Uterus (tissue), 4 donors: ENCODE measurements at places on chromosomes 16 and 17. TPM values are rescaled to one million over a fixed set of nuclear protein-coding genes. Genes with fewer than 3 reads are reported as not detected.

The SLC5A11 gene
- not detected for total RNA-seq

The WNT9B gene
- 0.27 TPM for total RNA-seq

The UTS2R gene
- total RNA-seq: not detected

The CCL5 gene
- 39.5 TPM for total RNA-seq

The KRTAP1-1 gene
- not detected for total RNA-seq

The NXN gene
- 75.6 TPM for total RNA-seq

The MT4 gene
- total RNA-seq: not detected

The CTRB1 gene
- not detected for total RNA-seq

The DHRS7C gene
- total RNA-seq: not detected

The CPHXL2 gene
- total RNA-seq: not detected

The ITGAD gene
- total RNA-seq: not detected

The HOXB4 gene
- total RNA-seq: 5.5 TPM

The DNASE1L2 gene
- total RNA-seq: 1.2 TPM

The ANKRD13B gene
- 17.0 TPM for total RNA-seq

The OSGIN1 gene
- total RNA-seq: 0.77 TPM

The SOX15 gene
- total RNA-seq: 1.1 TPM

The CCDC200 gene
- not detected for total RNA-seq

The MYLK3 gene
- total RNA-seq: 0.51 TPM

The SCN4A gene
- not detected for total RNA-seq

The AXIN1 gene
- total RNA-seq: 21.6 TPM

The ABI3 gene
- 9.2 TPM for total RNA-seq

The PRR35 gene
- total RNA-seq: not detected

The NPIPA1 gene
- 183 TPM for total RNA-seq

The PLEKHH3 gene
- 102 TPM for total RNA-seq

The ASPHD1 gene
- total RNA-seq: 0.61 TPM

The DPEP2 gene
- total RNA-seq: 0.83 TPM

The ZSCAN10 gene
- not detected for total RNA-seq

The MT1A gene
- 13.8 TPM for total RNA-seq

The TBC1D3C gene
- not detected for total RNA-seq

The STH gene
- total RNA-seq: not detected

The FBXL16 gene
- 0.21 TPM for total RNA-seq

The GSDMA gene
- total RNA-seq: 0.18 TPM

The TMED6 gene
- total RNA-seq: not detected

The KRTAP9-2 gene
- not detected for total RNA-seq

The ADGRG3 gene
- 3.2 TPM for total RNA-seq

The SLC16A13 gene
- total RNA-seq: not detected

The FASN gene
- total RNA-seq: 7.2 TPM

The KRTAP2-1 gene
- total RNA-seq: not detected

The NECAB2 gene
- total RNA-seq: 1.1 TPM

The SLFN14 gene
- 0.76 TPM for total RNA-seq

The UBALD2 gene
- total RNA-seq: 14.4 TPM

The EFCAB5 gene
- 0.97 TPM for total RNA-seq

The ADAP2 gene
- 10.9 TPM for total RNA-seq

The MAF gene
- total RNA-seq: 29.3 TPM

The PTX4 gene
- total RNA-seq: not detected

The NAT9 gene
- 46.1 TPM for total RNA-seq

The AATK gene
- total RNA-seq: 0.51 TPM

The HSD17B1 gene
- 3.1 TPM for total RNA-seq

The TANC2 gene
- 48.8 TPM for total RNA-seq

The LRRC46 gene
- 1.5 TPM for total RNA-seq

The KCNH4 gene
- total RNA-seq: not detected

The CA4 gene
- 4.6 TPM for total RNA-seq

The NOL3 gene
- 9.7 TPM for total RNA-seq

The TSNAXIP1 gene
- 2.7 TPM for total RNA-seq

The NTN1 gene
- total RNA-seq: 19.2 TPM

The CCL4 gene
- 1.5 TPM for total RNA-seq

The GPR142 gene
- 0.73 TPM for total RNA-seq

The ITGAX gene
- total RNA-seq: 1.4 TPM

The OR1A1 gene
- total RNA-seq: not detected
